SIG-M5 (cell line): ENCODE measurements at places on chromosomes 2 and 18.
A peak's percentile ranks its signal among the peaks of the same experiment; 100 is the strongest.

- DNase-seq, result no peak
Measured at GRCh38 chr2:45396671-45397070, 214.4 kb downstream of the SRBD1 start.

DNA sequence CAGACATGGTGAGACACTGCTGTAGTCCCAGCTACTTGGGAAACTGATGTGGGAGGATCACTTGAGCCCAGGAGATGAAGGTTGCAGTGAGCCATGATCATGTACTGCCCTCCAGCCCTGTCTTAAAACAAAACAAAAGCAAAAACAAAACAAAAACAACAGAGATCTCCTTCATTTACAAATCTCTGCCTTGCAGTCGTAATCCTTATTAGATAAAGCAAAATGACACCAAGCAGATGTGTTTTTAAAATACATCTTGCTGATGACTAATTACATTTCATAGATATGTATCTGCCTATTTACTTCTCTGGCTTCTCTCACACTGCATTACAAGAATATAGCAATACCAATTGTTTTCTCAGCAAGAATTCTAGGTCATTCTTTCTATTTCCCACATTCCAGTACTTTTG lies 22.8 kb downstream of the NFE2L2 start:
- no peak for DNase-seq

DNA sequence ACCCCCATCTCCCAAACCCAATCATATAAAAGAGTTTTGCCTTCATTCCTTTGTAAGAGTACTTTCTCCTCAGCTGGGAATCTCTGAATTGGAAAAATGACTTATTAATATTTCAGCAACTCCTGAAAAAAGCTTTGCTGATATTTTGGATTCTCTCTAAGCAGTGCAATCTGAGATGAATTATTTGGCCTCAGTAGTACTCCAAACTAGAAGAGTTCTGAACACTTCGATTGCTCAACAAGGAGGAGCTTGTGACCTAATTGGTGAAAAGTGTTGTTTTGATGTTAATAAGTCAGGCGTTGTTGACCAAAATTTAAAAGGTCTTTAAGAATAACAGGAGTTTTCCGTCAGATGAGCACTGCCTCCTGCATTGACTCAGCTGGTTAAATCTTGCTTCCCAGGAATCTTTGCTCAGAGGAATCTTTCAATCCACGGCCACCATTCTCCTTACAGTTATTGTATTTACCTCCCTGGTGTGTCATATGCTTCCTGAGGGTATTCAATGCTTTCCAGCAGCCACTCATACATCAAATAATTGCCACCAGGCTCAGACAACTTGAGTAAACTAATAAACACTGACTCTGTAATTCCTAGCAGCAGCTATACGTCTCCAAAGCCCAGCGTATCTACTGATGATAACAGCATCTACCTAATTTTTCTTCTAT lies 24.5 kb upstream of the LIPG start:
- DNase-seq, result no peak

GRCh38 chr2:23518481-23519333 lies 133.7 kb downstream of the KLHL29 start:
- no peak for DNase-seq

GRCh38 chr2:218518876-218519275 lies 49.3 kb downstream of the USP37 start:
- DNase-seq, result no peak

- no peak for DNase-seq
Measured at GRCh38 chr2:168035458-168035857, 211.9 kb downstream of the STK39 start.

- no peak for DNase-seq
Measured at GRCh38 chr18:38520786-38521185, 955.2 kb upstream of the CELF4 start.

- peak; percentile 42 for DNase-seq
Measured at GRCh38 chr2:161170958-161171932, 11.0 kb downstream of the TANK start.

DNA sequence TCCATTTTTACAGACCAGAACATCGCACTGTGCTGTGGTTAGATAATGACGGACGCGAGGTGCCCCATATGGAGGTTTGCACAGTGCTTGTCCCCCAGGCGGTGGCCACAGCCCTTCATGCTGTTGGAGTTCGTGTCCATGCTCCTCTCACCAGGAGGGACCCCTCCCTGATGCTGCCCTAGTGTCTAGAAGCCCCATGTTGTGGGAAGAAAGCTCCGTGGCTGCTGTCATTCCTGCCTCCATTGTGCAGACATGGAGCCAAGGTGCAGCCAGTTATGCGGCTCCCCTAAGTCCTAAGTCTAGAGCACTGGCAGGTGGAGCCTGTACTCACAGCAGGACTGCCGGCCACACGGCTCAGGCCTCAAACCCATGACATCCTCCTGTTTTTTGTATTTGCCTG lies 464.9 kb downstream of the EIPR1 start:
- no peak for DNase-seq

DNA sequence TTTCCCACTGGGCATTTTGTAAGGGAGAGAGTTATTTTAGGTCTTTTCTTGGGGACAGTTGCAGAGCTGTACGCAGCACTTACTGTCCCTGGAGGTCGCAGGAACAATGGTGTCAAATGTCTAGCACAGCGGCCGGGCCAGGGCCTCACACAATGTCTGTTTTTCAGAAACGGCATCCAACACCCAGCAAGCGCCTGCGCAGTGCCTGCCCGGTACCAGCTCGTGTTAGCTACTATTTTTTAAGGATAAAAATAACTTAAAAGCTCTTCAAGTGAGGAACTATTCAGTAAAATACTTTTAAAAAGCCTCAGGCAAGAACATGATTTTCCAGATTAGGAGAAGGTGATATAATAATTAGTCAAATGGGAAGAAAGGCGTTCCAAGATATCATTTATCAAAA lies 90.0 kb downstream of the MBP start:
- DNase-seq, result no peak

- no peak for DNase-seq
Measured at GRCh38 chr2:54569745-54570301, 113.7 kb downstream of the SPTBN1 start.

DNA sequence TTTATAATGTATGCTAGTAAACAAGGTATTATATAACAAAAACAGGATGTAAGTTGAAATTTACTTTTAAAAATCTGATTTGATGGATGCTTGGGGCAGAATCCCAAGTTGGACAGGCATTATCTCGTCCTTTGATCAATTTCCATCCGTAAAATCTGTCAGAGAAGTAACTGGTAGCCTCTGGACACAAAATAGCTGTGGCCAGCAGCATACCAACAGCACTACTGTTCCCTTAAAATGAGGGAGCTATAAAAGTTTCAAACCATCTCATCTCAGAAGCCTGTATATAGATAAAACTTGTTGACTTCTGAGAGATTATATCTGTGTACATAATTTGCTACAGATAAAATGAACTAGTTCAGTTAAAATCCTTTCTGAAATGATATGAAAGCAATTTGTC lies 14.7 kb upstream of the METAP1D start:
- no peak for DNase-seq

- no peak for DNase-seq
Measured at GRCh38 chr2:67006373-67006960, 390.7 kb upstream of the ETAA1 start.

- no peak for DNase-seq
Measured at GRCh38 chr18:4510711-4511110, 55.6 kb upstream of the DLGAP1 start.

DNA sequence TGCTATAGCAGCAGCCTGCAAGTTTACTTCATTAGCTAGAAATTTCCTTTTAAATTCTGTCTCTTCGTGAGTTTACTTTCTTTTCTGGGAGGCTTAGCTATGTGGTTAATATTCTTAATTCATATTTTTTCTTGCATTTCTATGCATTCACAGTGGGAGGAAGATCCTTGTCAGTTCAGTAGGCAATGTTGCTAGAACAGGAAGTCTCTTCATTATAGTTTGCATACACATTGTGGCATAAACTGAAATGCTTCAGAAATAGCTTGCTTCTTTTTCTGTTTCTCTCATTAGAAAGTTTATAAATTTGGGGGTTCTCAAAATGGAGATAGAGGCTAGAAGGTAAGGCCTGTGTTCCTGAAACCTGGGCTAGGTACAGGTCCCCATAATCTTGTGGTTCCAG lies 8.1 kb upstream of the ARHGAP15 start:
- no peak for DNase-seq

DNA sequence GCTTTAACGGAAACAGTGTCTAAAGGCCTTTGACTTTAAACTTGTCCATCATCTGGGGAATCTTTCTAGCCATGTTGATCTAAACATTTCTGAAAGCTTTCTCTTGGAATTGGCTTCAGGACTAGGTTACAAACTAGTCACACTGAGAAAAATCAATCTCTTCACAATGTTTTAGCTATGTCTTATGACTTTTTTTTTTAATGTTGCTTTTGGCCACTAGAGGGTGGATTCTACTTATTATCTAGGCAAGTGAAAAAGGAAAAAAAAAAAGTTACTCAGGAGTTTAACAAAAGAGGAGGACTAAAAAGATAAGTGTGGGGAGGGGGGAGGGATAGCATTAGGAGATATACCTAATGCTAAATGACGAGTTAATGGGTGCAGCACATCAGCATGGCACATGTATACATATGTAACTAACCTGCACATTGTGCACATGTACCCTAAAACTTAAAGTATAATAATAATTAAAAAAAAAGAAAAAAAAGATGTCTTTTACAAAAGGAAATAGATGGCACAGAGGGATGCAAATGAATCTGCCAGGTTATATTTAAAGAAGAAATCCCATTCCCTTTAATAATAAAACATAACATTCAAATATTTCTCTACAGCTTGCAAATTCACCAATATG lies 160.4 kb upstream of the PID1 start:
- no peak for DNase-seq

- DNase-seq, result no peak
Measured at GRCh38 chr18:26717123-26717719, 148.3 kb downstream of the AQP4 start.

- DNase-seq, result peak; percentile 80
Measured at GRCh38 chr2:45765007-45765727, 113.7 kb downstream of the PRKCE start.

GRCh38 chr18:23433360-23433759 lies 19.7 kb upstream of the RIOK3 start:
- DNase-seq, result no peak

DNA sequence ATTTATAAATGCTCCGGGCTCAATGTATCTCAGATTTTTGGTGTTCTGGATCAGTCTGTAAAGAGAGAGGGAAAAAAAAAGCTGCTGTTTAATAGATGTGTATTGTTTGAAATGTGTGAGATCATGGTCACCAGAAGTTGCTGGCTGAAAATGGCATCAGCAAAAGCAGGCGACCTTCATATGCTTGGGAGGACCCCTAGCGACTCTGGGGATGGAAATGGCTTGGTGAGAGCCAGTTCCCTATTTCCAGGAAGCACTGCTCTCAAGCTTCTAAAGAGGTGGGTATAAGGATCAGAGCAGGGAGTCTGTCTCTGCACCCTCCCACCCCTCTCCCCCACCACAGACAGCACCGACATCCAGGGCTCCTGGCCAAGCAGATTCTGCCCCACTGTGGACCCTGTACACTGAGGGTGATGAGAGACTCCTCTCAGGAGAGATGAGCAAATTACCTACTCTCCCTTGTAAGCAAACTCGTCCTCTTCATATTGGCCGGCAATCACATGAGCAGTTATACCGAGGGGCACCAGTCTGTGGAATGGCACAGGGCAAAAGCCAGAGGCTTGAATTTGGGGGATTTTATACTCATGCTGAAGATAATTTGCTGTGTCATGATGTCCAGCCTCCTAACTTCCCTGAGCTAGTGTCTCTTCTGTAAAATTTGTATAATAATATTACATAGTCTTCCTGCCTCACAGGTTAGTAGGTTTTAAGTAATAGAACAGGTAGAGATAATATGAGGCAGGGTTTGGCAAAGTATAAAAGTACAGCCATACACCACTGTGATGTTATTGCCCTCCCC lies 29.6 kb downstream of the LHCGR start:
- DNase-seq, result no peak
